Renal pelvis (tissue), 12 donors: ENCODE measurements at places on chromosomes 7 and 10.

DNA sequence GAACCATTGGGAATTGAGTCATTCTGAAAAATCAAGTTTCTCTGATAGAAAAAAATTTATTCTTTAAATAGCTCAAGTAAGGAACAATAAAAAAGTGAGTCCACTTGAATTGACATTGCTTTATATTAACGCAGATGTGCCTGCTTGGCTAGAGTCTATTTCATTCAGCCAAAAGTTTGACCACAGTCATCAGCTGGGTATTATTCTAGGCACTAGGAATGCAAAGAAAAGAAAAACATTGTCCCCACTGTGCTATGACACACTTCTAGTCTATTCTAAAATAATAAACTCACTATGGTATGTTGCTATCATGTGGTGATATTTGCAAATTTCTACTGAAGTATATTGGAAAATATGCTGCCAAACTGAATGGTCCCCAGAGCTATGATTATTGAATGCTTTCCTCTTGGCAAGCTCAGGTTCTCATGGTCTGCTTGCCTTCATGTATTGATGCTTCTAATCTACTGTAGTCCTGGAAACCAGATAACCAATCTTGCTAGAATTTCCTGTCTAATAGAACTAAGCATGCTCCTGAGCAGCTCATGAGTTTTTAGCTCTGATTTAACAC, 8.3 kb downstream of the SFRP4 start:
- no peak for DNase-seq

GRCh38 chr10:58757352-58758065, 244.8 kb downstream of the BICC1 start:
- no peak for DNase-seq

GRCh38 chr7:78090616-78091015, 292.0 kb downstream of the PHTF2 start:
- no peak for DNase-seq

- DNase-seq: no peak
These were observed 408.0 kb downstream of the RPS24 start for GRCh38 chr10:78441694-78442093.

- DNase-seq: no peak
These were observed 29.8 kb upstream of the PURB start for GRCh38 chr7:44914992-44915607.

DNA sequence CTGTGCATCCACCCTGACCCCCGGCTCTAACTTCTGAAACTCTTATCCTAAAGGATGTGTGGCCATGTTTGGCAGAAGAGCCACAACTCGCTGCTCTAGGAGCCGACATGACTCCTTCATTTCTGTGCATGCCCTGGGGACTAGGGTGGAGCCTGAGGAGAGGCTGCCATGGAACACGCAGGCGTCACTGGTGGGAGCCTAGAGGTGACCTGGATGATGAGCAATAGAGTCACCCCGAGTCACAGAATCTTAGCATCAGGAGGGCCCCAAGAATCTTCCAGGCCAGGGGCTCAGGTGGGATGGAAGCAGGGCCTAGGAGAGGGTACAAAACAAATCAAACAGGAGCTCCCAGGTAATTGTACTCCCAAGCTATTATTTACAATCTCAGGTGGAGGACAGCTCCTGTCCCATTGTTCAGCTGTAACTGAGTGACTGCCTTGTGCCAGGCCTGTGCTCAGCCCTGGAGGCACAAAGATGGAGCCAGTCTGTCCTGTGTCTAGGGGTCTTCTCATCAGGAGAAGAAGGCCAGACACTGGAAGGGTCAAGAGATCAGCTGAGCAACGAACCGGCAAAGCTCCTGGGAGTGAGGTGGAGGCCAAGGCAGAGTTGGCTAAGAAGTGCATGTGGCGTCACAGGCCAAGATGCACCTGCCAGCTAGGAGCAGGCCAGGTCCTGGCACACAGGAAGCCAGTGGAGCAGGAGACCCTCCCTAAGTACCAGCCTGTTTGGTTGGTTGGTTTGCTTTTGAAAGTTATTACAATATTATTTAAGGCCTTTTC, 5.8 kb upstream of the ZNF22 start:
- no peak for DNase-seq

- no peak for DNase-seq
These were observed 22.5 kb downstream of the TBC1D12 start for GRCh38 chr10:94424714-94425337.
